ENCODE measurements at places on chromosomes 2 and 18.

DNA sequence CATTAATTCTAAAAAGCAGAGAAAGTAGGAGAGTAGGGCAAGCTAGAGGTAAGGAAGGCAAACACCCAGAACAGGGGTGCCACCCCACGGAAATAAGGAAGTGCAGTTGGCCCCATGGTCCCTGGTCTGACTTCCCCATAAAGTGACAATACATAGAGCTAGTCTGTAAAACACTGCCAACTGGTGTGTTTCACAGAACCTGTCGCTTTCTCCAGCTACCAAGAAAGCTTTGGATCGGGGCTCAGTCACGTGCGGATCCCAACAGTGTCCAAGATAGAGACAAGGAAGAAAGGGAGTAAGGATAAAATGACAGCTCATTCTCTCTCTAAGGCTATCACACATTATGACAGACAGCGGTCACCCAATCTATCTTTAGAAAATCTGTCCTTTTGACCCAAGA is 36.4 kb downstream of the TBC1D8 start:
- DNase-seq, result no peak

DNA sequence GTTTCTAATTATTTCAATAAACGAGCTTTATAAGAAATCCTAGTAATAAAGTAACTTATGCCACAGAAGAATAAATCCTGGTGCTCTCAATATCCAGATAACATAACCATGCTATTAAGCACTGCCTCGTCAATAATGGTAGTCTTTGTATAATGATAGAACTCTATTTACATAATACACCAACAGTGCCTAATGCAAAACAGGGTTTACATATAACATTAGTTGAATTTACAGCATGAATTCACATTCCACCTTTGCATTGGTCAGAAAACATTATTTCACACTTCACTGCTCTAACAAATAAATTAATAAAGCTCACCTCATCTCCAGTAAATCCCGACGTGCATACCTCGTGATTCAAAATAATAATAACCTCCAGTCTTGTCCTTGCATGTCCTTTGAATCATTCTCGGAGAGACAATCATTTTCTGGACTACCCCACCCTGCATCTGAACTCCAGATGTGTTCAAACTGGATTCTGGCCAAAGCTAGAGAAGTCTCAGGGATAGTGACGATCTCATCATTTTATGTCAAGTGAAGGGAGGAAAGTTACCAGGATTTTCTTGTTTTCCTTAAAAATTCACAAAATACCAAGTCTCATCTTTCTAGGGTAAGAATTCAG is 189.2 kb downstream of the NCKAP5 start:
- DNase-seq, result peak; percentile 47

GRCh38 chr2:20592106-20593071 is 58.5 kb downstream of the HS1BP3 start:
- DNase-seq, result no peak

- DNase-seq, result no peak
Measured at GRCh38 chr18:67514901-67515540, 1.5 kb downstream of the DSEL start.

GRCh38 chr2:149103081-149103620 is 64.7 kb downstream of the LYPD6B start:
- no peak for DNase-seq

DNA sequence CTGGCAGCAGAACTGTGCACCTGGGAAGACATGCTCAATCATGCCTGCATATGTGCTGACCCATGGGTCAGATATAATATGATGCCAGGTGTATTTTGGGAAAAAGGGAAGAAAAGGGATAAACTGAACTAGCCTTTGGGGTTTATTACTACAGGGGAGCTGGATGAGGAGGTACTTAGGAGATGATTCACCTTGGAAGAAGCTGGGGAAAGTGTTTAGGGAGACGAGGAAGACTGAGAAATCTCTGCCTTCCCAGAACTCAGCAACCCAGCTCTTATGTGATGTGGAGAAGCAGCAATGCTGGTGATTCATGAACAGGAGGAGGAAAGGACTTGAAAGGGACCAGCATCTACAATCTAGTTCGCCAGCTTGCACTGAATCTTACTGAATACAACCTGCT is 110.2 kb downstream of the BARD1 start:
- DNase-seq, result no peak

DNA sequence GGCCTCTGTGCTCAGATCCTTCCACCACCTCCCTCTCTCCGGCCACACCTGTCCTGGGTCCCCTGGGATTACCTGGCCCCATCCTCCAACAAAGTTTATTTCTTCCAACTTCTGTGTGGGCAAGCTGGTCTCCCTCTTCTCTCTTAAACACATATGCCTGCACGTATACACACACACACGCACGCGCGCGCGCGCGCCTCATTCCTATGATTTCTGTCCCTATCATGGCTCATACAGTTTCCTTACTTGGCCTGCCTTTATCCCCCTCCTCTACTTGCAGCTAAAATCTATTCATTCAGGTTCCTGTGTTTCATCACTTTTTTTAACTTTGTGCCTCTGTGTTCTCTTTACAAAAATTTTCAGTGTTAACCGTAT is 96.4 kb downstream of the LOXHD1 start:
- no peak for DNase-seq

DNA sequence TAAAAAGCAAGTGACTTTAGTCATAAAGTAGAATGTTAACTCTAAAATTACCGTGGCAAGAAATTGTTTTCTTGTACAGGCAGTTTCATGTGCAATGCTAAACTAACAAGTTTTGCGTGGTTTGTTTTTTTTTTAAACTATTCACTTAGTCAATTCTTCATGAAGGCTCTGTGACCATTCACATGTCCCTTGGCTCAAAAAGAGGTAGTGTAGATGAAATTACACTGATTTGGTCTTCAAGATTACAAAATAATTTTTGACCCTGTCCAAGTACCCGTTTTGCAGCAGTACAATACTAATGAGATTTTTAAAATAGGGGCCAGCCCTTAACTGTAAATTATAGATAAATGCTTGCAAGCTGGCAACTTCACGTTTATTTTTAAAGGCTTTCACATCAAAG is 1.3 kb downstream of the TMEM131 start:
- no peak for DNase-seq

GRCh38 chr2:203002054-203002821 is 12.4 kb upstream of the NBEAL1 start:
- no peak for DNase-seq

DNA sequence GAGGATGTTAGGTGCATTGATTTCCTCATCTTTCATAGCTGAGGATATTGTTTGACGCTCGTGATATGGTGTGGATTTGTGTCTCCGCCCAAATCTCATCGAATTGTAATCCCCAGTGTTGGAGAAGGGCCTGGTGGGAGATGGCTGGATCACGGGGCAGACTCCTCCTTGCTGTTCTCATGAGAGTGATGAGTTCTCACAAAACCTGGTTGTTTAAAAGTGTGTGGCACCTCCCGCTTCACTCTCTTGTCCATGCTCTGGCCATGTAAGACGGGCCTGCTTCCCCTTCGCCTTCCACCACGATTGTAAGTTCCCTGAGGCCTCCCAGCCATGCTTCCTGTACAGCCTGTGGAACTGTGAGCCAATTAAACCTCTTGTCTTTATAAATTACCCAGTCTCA is 28.4 kb upstream of the GPC1 start:
- no peak for DNase-seq

DNA sequence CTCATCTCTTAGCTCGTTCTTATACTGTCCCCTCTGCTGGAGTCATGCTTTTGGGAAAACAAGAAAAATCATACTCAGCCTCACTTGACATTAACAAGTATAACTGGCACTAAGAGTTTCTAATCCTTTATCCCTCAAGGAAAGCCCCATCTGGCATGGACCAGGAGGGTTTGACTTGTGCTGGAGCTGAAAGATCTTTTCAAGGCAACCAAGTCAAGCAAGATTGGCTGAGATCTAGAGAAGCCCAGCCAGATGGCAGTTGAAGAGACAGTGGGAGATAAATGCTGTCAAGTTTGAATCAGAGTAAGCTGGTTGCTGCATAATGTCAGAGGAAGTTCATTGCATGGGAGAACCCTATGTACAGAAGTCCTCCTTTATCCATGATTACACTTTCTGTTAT is 336.5 kb upstream of the LRP1B start:
- no peak for DNase-seq

DNA sequence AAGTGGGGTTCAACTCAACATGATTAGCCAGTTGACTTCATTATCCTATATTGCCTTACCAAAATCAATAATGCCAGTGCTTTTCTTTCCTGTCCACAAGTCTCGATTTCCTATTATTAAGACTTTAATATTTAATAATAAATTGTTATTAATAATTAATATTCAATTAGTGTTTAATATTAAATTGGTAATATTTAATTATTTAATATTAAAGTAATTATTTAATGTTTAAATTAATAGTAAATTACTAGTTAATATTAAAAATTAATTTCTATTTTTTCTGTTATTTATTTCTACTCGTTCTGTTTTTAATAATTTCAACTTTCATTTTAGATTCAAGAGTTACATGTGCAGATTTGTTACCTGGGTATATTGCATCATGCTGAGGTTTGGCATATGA is 243.2 kb downstream of the GULP1 start:
- no peak for DNase-seq

- peak; percentile 28 for DNase-seq
Measured at GRCh38 chr2:172484253-172484652, 56.9 kb downstream of the ITGA6 start.

DNA sequence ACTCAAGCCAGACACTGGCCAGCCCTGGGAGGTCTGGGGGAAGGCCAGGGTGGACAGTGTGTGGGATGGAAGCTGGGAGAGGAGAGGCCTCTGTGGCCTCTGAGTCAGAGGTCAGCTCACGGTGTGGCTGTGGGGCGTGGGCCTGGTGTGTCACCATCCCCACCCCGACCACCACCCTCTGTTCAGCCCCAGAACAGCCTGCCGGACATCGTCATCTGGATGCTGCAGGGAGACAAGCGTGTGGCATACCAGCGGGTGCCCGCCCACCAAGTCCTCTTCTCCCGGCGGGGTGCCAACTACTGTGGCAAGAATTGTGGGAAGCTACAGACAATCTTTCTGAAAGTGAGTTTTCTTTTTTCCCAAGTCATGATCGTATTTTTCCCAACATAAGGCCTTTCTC is 110.5 kb downstream of the DYSF start:
- no peak for DNase-seq

GRCh38 chr18:73645160-73645715 is 502.4 kb downstream of the FBXO15 start:
- DNase-seq, result no peak
